ENCODE measurements at places on chromosomes 6 and 20.
A peak's percentile ranks its signal among the peaks of the same experiment; 100 is the strongest.

DNA sequence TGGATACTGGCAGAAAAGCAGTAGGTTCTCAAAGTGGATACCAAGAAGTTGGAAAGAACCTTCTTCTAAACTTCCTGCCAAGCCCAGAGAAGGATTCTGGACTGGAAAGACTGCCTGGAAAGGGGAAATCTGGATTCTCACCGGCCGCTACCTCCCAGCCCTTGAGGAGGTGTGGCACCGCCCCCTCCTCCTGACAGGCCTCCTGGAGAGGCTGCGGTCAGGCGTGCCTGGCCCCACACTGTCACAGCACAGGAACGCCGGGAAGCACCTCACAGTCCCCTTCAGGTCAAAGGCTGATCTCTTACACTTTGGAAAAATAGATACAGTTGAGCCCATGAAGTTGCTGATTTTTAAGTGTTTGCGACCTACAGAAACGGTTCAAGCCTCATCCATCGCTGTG is 16.3 kb upstream of the PDE10A start:
- DNase-seq = no peak

DNA sequence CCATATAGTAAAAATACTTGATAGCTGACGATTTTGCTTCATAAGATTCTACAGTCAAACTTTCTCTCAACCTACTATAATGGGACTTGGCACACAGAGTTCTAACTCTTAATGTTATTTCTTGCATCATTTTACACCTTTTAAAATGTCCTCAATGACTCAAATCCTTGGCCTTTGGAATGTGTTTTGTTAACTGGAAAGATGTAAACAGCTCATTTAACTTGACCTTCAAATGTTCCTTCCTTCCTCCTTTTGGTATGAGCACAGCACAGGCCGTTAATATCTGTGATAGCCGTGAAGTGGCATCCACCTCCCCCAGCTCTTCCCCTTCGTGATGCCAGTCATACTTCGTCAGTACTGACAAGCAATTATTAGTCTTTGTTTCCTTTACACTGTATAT is 972.0 kb upstream of the CITED2 start:
- DNase-seq = peak; percentile 47

- DNase-seq = no peak
These were observed 76.7 kb downstream of the PSMB1 start for GRCh38 chr6:170476360-170476759.

GRCh38 chr6:23563323-23563722 is 562.7 kb upstream of the NRSN1 start:
- DNase-seq = no peak

DNA sequence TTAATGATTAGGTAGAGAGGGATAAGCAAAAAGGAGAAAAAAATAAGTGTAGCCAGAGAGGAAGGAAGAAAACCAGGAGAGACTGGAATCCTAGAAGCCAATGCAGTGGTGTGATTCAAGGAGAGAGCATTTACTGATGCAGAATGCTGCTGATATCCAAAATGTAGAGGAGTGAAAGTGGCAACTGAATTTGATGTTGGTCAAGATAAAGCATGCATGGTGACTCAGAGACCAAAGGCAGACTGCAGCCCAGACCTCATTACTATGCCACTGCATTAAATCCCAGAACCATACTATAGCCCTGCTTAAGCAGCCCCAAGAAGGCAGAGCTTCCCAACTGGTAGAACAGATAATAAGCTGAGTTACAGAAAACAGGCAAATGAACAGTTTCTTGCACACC is 15.8 kb downstream of the KLHL32 start:
- DNase-seq = no peak

DNA sequence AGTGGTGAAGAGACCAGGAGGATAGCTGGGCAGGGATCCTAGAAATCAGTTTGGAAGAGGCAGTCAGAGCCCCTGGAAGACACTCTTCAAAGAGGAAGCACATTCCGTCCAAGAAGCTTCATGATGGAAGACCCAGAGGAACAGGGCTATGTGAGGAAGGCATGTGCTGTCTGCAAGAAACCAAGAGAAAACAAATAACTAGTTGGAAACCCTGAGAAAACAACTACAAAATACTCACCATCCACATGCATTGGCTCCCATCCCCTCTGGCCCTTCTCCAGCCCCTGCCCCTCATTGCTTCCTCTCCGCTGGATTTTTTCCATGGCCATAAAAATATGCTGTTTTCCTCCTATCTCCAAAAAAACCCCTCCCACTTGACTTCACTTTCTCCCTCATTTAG is 40.9 kb upstream of the SMOC2 start:
- DNase-seq = no peak
